ENCODE measurements at places on chromosomes 13 and 19. TPM values are rescaled to one million over a fixed set of nuclear protein-coding genes. Genes with fewer than 3 reads are reported as not detected.

The ZNF699 gene
- total RNA-seq, result 7.3 TPM

The CLC gene
- not detected for total RNA-seq

The KLK15 gene
- 0.26 TPM for total RNA-seq

The HCN2 gene
- total RNA-seq, result 1.4 TPM

The CEACAM3 gene
- total RNA-seq, result not detected

- H3K4me3 ChIP-seq, result no peak overlapping the region
- peaks cover 14% of the 10 kb centered on the region for H3K27me3 ChIP-seq
- no peak overlapping the region for H3K27ac ChIP-seq
- peak; percentile 18 for DNase-seq
Measured at GRCh38 chr13:45799451-45799850, 52.1 kb downstream of the SIAH3 start.

DNA sequence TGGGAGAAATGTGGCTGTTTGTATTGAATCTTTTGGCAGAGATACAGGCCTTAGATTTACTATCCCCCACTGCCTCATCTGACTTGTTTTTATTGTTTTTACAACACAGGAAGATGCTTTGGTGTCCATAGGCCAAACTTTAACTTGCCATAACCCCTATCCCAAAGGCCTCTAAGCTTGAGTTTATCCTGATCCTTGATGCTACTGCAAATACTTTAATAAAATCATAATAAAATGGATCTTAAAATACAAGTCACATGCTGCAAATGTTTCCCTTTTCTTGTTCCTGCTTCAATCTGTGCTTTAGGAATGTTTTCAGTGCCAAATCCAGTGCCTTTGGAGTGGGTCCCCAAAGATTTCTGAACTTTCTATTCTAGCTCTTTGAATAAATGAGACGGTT is 770.6 kb downstream of the DACH1 start:
- no peaks in the 10 kb centered on the region for H3K27me3 ChIP-seq
- no peak for DNase-seq

- no peak for DNase-seq
- peaks cover 35% of the 10 kb centered on the region for H3K36me3 ChIP-seq
- H3K27ac ChIP-seq, result no peak overlapping the region
Measured at GRCh38 chr19:43589678-43590077, 6.3 kb downstream of the IRGQ start.

DNA sequence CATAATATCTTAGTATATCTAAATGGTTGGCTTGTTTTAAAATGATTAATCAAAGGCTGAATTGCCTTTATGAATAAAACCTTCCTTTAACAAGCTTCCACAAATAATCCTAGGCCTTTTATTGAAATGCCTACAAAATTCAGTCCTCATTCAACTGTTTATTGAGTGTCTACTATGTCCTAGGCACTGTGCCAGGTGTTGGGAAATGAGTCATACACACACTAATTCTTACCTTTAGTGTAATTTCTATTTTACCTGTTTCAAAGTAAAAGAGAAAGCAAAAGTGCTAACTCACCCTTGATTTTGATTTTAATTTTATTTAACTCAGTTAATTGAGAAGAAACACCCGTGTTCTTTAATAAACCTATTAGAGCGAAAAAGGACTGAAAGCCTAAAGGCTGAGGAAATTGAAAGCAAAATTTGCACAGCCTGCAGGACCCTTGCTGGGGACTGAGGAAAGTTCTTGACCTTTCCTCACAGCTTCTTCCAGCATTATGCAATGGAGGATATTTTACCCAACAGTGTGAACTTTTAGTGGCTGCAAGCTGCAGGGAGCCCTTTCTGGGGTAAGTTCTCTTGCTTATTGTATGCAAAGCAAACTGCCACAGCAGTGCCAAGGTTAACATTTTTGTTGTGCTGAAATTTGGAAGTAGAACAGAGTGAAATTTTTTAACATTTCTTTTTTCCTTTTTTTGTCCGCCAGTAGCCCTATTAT is 83.1 kb downstream of the B3GLCT start:
- H3K4me3 ChIP-seq, result no peak overlapping the region
- H3K27ac ChIP-seq, result no peak overlapping the region
- DNase-seq, result no peak
- peaks cover 15% of the 10 kb centered on the region for H3K36me3 ChIP-seq

- no peak for DNase-seq
- no peak overlapping the region for H3K27ac ChIP-seq
- no peak overlapping the region for H3K4me3 ChIP-seq
- no peaks in the 10 kb centered on the region for H3K4me1 ChIP-seq
Measured at GRCh38 chr13:92177966-92178365, 779.5 kb downstream of the GPC5 start.

DNA sequence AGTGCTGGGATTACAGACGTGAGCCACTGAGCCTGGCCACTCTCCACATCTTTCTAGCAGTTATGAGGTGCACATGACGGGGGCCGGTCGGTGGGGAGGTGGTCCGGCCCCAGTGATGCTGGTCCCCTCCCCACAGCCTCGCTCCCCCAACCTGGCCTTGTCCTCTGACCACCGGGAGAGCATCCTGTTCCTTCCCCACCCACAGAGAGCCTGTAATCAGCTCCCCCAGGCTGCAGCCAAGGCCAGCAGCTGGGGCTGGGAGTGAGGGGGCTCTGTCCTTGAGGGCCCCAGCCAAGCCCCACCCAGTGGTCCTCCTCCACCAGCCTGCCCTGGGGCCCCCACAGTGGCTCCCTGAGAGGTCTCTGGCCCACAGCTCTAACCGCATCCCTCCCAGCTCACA is 3.0 kb upstream of the INSL3 start:
- H3K4me3 ChIP-seq, result no peak overlapping the region
- peaks cover 4% of the 10 kb centered on the region for H3K4me1 ChIP-seq
- DNase-seq, result no peak
- peaks cover 3% of the 10 kb centered on the region for H3K27me3 ChIP-seq
- H3K27ac ChIP-seq, result no peak overlapping the region
- H3K36me3 ChIP-seq, result no peaks in the 10 kb centered on the region

- H3K4me1 ChIP-seq, result no peaks in the 10 kb centered on the region
- no peak within 1 kb of the TSS for H3K4me3 ChIP-seq
- H3K36me3 ChIP-seq, result no peaks in the 10 kb centered on the region
- no peaks in the 10 kb centered on the region for H3K27me3 ChIP-seq
Measured at GRCh38 chr19:7348587-7349230, at the start of gene ARHGEF18. Gene ARHGEF18 (plus strand): TSS chr19:7348937. CDS start chr19:7362891, 13,954 bp downstream.

- DNase-seq, result no peak
- peaks cover 16% of the 10 kb centered on the region for H3K27me3 ChIP-seq
- peaks cover 3% of the 10 kb centered on the region for H3K36me3 ChIP-seq
- no peak overlapping the region for H3K27ac ChIP-seq
- no peak overlapping the region for H3K4me3 ChIP-seq
Measured at GRCh38 chr19:31408460-31409124, 59.4 kb upstream of the TSHZ3 start.

DNA sequence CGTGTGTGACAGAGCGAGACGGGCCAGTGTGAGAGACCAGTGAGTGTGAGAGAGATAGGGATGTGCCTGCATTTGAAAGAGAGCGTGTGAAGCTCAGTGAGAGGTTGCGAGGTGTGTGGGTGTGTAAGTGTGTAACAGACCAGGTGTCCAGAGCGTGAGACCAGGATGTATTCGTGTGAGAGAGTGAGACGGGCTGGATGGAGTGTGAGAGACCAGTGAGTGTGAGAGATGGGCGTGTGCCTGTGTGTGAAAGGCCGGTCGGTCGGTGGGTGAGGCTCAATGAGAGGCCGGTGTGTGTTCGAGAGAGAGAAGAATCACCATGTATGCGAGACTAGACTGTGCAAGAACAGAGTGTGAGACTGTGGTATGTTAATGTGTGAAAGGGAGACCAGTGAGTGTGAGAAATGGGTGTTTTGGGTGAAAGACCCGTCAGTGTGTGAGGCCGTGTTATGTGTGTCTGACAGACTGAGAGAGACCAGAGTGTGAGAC is 679 bp downstream of the ZNF471 start:
- no peaks in the 10 kb centered on the region for H3K36me3 ChIP-seq
- H3K4me1 ChIP-seq, result no peaks in the 10 kb centered on the region
- no peak overlapping the region for H3K4me3 ChIP-seq
- no peak for DNase-seq
- H3K27me3 ChIP-seq, result no peaks in the 10 kb centered on the region

DNA sequence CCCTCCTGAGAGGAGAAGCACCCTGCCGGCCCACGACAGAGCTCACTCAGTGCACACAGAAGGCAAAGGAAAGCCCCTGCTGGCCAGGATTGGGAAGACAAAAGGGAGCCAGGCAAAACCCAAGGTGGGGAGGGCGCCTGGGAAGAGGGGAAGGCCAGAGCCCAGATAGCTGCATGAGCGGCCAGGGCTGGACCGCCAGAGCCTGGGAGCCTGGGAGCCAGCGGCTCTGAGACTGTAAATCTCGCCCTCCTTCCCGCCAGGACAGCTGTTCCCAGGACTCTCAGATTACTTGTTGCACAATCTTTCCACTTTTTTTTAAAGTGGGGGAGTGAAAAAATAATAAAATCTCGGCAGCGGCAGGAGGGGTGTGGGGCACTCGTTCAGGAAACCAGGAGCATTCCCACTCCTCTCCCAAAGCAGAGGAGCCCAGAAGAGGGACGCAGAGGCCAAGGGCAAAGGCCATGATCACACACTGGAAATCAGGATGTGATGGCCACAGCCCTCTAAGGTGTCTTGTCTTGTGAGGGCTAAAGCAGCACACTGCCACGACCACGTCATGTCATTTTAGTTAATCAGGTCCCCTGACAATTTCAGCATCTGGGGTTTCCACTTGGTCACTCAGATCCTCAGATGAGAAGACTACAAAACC is 19.6 kb upstream of the EPHX3 start:
- H3K36me3 ChIP-seq, result peaks cover 13% of the 10 kb centered on the region
- DNase-seq, result peak; percentile 79
- H3K4me3 ChIP-seq, result peak overlapping the region; percentile 39
- H3K27me3 ChIP-seq, result no peaks in the 10 kb centered on the region
- peak overlapping the region; percentile 58 for H3K27ac ChIP-seq

- H3K27ac ChIP-seq, result no peak overlapping the region
- peaks cover 14% of the 10 kb centered on the region for H3K36me3 ChIP-seq
- no peaks in the 10 kb centered on the region for H3K27me3 ChIP-seq
- H3K4me1 ChIP-seq, result peaks cover 8% of the 10 kb centered on the region
- no peak overlapping the region for H3K4me3 ChIP-seq
Measured at GRCh38 chr19:7986321-7987113, 18.9 kb downstream of the ELAVL1 start.

GRCh38 chr19:18123819-18124218 is 26.2 kb downstream of the MAST3 start:
- no peak overlapping the region for H3K4me3 ChIP-seq
- H3K36me3 ChIP-seq, result no peaks in the 10 kb centered on the region
- peaks cover 12% of the 10 kb centered on the region for H3K4me1 ChIP-seq
- DNase-seq, result no peak

DNA sequence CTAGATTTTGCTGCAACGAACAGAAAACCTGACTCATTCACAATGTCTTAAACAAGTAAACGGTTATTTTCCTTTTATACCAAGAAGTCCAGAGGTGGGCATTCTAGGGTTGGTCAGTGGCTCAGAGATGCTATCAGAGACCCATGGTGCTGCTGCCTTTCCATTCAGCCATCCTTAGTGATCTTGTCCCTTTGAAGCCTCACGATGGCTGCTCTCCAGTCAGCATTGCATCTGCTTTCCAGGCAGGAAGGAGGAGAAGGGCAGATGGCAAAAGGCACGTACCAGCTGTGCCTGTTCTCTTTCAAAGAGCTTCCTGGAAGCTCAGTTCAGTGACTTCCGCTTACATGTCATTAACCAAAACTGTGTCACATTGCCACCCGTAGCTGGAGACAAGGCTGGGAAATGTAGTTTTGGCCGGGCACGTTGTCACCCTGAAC is 30.1 kb downstream of the WDFY2 start:
- DNase-seq, result no peak
- no peak overlapping the region for H3K4me3 ChIP-seq
- H3K27ac ChIP-seq, result no peak overlapping the region
- H3K36me3 ChIP-seq, result peaks cover 3% of the 10 kb centered on the region

DNA sequence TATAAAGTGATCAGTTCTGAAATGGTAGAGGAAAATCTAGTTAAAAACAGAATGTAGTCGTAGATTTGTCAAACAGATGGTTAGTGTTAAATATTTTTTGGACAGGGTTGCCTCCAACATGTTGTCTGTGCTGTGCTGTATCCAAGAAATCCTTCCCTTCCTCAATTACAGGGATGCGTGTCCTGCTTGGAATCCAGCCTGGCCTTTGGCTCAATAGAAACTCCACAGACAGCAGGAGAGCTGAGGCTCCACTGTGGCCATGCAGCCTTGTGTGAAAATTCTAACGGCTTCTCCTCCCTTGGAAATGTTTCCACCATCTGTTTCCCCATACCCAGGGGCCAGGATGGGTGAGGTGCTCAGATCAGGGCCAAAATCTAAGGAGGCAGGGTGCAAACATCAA is 67.7 kb upstream of the USP29 start:
- no peaks in the 10 kb centered on the region for H3K4me1 ChIP-seq
- no peaks in the 10 kb centered on the region for H3K27me3 ChIP-seq
- no peak for DNase-seq
- no peaks in the 10 kb centered on the region for H3K36me3 ChIP-seq

DNA sequence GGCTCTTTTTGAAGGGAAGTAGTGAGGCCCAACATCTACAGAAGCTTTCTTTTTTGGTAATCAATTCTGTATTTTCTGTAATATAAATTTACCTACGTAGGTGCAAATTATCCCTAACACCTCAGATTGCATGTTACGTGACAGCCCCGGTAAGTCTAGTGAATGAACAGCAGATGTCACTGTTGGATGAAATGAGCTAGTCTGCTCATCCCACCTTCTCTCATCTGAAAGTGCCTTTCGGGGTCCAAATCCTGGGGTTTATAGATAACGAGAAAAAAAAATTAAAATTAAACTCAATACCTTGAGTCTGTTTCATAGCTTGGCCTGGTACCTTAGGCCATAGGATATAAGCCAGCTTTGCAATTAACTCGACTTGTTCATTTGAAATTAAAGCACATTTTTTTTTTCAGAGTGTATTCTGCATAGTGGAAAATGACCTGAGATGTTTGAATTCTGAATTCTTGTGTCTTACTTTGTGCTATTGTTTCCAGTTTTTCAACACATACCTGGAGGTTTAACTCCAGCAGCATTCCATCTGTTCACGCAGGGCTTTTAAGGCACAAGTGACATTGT is 548.2 kb downstream of the GPC5 start:
- no peak for DNase-seq
- no peak overlapping the region for H3K27ac ChIP-seq
- H3K4me1 ChIP-seq, result no peaks in the 10 kb centered on the region

DNA sequence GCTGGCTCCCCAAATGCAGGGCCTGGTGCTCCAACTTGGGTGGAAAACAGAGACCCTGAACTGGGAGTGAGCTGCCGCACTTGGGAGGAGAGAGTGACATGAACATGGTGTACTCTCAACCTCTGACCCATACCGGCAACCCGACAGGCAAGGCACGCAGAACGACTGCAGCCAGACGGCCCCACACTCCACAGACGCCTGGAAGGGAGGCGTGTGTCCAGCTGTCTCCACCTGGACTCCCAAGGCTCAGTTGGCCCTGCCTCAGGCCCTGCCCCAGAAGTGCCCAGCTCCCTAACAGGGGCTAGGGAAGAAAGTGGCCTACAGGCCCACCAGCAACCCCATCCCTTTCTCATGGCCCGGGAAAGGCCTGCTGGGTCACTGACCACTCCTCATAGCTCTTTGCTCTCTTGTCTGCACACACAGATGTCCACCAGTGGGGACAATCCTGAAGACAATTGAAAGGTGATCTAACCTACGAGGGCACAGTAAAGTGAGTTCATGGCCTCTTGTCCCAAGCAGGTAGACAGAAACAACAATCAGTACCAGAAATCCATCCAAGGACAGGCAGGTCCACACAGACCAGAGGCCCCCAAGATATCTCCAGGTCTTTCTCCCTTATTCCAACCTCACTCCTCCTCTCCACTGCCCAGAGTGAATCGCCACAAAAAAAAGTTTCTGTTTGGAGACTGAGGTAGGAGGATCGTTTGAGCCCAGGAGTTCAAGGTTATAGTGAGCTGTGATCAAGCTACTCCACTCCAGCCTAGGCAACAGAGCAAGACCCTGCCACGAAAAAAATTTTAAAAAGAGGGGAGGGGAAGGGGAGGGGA is 28.2 kb downstream of the ELL start:
- no peak overlapping the region for H3K4me3 ChIP-seq
- no peaks in the 10 kb centered on the region for H3K27me3 ChIP-seq
- peaks cover 35% of the 10 kb centered on the region for H3K4me1 ChIP-seq
- DNase-seq, result no peak
